Fibroblast of gingiva (primary cell): ENCODE measurements at places on chromosomes 3 and 15.

- no peak for DNase-seq
Observed at GRCh38 chr15:100986158-100986896, 67.2 kb downstream of the LRRK1 start.

DNA sequence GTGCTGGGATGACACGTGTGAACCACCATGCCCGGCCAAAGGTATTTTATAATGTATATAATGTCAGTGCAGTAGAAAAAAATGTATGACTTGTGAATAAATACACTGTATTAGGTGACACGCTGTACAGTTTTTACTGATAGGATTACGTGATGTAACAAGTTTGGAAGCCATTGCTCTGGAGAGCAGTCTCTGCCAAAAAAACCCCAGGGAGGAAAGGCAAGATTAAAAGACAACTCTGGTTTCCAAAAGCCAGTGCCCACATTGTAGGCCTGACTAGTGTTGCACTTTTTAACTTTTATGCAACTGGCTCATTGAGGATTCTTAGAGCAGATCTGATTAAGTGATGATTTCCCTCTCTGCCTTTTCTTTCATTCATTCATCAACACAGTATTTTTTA is 62.0 kb upstream of the SLC2A2 start:
- DNase-seq, result no peak

DNA sequence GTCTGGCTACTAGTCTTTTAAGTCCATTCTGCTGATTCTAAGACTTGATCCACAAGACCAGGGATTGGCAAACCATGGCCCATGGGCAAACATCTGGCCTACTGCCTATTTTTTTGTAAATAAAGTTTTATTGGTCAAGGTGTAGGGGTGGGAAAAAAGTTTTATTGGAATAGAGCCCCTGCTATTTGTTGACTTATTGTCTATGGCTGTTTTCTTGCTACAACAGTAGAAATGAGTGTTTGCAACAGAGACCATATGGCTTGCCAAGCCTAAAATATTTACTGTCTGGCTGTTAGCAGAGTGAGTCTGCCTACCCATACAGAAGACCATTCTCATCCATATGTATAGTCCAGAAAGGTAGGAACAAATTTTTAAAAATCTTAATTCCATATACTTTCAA is 106.4 kb downstream of the PTPRG start:
- DNase-seq, result peak; percentile 39

DNA sequence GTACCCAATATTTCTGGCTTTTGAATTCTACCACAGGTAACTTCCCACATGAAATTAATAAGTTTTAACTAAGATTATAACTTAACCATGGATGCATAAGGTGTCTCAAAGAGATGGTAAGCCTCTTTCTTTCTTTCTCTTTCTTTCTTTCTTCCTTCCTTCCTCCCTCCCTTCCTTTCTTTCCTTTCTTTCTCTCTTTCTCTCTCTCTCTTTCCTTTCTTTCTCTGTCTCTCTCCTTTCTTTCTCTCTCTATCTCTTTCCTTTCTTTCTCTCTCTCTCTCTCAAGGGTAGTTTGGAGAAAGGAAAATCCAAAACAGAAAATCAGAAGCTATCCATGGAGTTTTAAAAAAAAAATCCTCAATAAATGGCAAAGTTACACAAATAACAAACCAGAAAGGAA is 10.4 kb upstream of the MTMR14 start:
- DNase-seq, result no peak

- no peak for DNase-seq
Observed at GRCh38 chr15:89490814-89491315, 5.5 kb downstream of the RHCG start.

GRCh38 chr15:43285609-43286037 is 18.9 kb upstream of the TGM5 start:
- DNase-seq, result peak; percentile 45

DNA sequence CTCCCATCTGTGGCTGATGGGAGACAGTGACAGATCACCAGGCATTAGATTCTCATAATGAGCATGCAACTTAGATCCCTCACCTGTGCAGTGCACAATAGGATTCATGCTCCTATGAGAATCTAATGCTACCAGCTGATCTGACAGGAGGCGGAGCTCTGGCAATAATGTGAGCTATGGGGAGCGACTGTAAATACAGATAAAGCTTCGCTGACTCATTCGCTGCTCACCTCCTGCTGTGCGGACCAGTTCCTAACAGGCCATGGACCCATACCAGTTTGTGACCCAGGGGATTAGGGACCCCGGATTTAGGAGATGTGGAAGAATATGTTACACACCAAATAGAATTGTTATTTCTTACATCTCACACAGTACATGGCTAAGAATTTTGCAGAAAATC is 6.7 kb downstream of the ARGFX start:
- DNase-seq, result no peak

GRCh38 chr3:25910997-25911396 is 121.1 kb downstream of the OXSM start:
- no peak for DNase-seq

- DNase-seq, result no peak
Observed at GRCh38 chr3:158267015-158267414, 157.1 kb downstream of the RSRC1 start.
